Muscle of leg (tissue), 16 donors: ENCODE measurements at places on chromosomes 5 and 9. TPM values are rescaled to one million over a fixed set of nuclear protein-coding genes. Genes with fewer than 3 reads are reported as not detected.

PLEKHG4B gene
- 1.1 TPM for total RNA-seq

ADAMTSL2 gene
- 4.7 TPM for total RNA-seq

TMOD1 gene
- total RNA-seq: 46.1 TPM

SVEP1 gene
- total RNA-seq: 28.5 TPM

CDH6 gene
- 8.0 TPM for total RNA-seq

F12 gene
- 0.27 TPM for total RNA-seq

SLC44A1 gene
- 20.2 TPM for total RNA-seq

GRCh38 chr5:119275146-119275545 lies 80.7 kb upstream of the TNFAIP8 start:
- H3K27me3 ChIP-seq: no peaks in the 10 kb centered on the region
- no peak for DNase-seq
- no peaks in the 10 kb centered on the region for H3K36me3 ChIP-seq
- H3K4me1 ChIP-seq: peaks cover 13% of the 10 kb centered on the region
- H3K27ac ChIP-seq: no peak overlapping the region
- H3K4me3 ChIP-seq: no peak overlapping the region

GRCh38 chr5:149387982-149388381 lies 8.9 kb upstream of the IL17B start:
- no peaks in the 10 kb centered on the region for H3K36me3 ChIP-seq
- H3K27ac ChIP-seq: peak overlapping the region; percentile 55
- H3K4me1 ChIP-seq: peaks cover 54% of the 10 kb centered on the region
- DNase-seq: peak; percentile 44

DNA sequence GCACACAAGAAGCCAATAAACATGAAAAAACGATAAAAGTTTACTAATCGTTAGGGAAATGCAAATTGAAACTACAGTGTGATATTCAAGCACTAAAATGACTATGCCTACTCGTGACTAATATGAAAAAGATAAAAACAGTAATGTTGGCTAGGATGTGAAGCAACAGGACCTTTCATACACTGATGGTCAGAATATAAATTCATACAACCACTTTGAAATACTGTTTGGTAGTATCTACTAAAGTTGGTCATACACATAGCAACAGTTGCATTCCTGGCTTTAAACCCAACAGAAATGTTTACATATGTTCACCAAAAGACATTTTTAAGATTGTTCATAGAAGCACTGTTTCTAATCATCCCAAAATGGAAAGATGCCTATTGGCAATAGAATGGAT lies 24.3 kb downstream of the FBXO38 start:
- H3K27me3 ChIP-seq: no peaks in the 10 kb centered on the region
- no peak overlapping the region for H3K27ac ChIP-seq
- no peaks in the 10 kb centered on the region for H3K4me1 ChIP-seq

- no peak overlapping the region for H3K4me3 ChIP-seq
- DNase-seq: no peak
- H3K27me3 ChIP-seq: no peaks in the 10 kb centered on the region
- H3K36me3 ChIP-seq: no peaks in the 10 kb centered on the region
Observed at GRCh38 chr9:72422214-72422613, 57.2 kb upstream of the ZFAND5 start.

- H3K4me3 ChIP-seq: no peak overlapping the region
- no peaks in the 10 kb centered on the region for H3K27me3 ChIP-seq
- peak; percentile 63 for DNase-seq
- no peaks in the 10 kb centered on the region for H3K4me1 ChIP-seq
- H3K27ac ChIP-seq: no peak overlapping the region
Observed at GRCh38 chr9:6272229-6272598, 56.0 kb upstream of the TPD52L3 start.

- H3K4me1 ChIP-seq: no peaks in the 10 kb centered on the region
- no peak overlapping the region for H3K4me3 ChIP-seq
- H3K36me3 ChIP-seq: no peaks in the 10 kb centered on the region
- no peak for DNase-seq
- H3K27me3 ChIP-seq: peaks cover 2% of the 10 kb centered on the region
Observed at GRCh38 chr5:174356536-174356935, 311.0 kb downstream of the NSG2 start.

- H3K4me1 ChIP-seq: no peaks in the 10 kb centered on the region
- H3K27me3 ChIP-seq: no peaks in the 10 kb centered on the region
- H3K27ac ChIP-seq: no peak overlapping the region
- no peak overlapping the region for H3K4me3 ChIP-seq
- no peak for DNase-seq
Observed at GRCh38 chr5:158832096-158832685, 267.5 kb downstream of the EBF1 start.

- no peak overlapping the region for H3K4me3 ChIP-seq
- no peaks in the 10 kb centered on the region for H3K4me1 ChIP-seq
- no peak overlapping the region for H3K27ac ChIP-seq
- DNase-seq: no peak
- no peaks in the 10 kb centered on the region for H3K27me3 ChIP-seq
- H3K36me3 ChIP-seq: no peaks in the 10 kb centered on the region
Observed at GRCh38 chr5:98333921-98334320, 439.5 kb upstream of the RGMB start.

GRCh38 chr9:18379073-18379811 lies 94.7 kb upstream of the ADAMTSL1 start:
- no peaks in the 10 kb centered on the region for H3K36me3 ChIP-seq
- H3K27me3 ChIP-seq: no peaks in the 10 kb centered on the region
- no peak overlapping the region for H3K27ac ChIP-seq
- DNase-seq: no peak
- H3K4me3 ChIP-seq: no peak overlapping the region
- no peaks in the 10 kb centered on the region for H3K4me1 ChIP-seq

- no peak overlapping the region for H3K4me3 ChIP-seq
- no peaks in the 10 kb centered on the region for H3K4me1 ChIP-seq
- peak; percentile 16 for DNase-seq
Observed at GRCh38 chr5:25544652-25545249, 900.0 kb upstream of the CDH10 start.

DNA sequence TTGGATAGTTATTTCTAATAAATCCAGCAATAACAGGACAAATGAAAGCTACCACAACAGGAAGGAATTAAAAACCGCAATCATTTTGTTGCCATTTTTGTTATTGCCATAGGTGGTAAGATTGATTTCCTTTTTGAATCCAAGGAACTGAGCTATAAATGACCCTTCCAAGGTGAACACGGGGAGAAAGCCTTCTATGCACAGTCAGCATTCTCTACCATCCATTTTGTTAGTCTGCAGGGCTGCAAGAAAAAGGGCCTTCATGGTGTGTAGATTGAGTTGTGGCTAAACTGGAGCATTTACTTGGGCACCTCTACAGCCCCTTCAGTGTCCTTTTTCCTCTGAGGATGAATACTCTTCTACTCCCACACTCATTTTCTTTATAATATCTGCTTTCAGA lies 18.6 kb upstream of the REEP5 start:
- H3K27me3 ChIP-seq: no peaks in the 10 kb centered on the region
- no peak for DNase-seq
- no peak overlapping the region for H3K27ac ChIP-seq
- H3K4me3 ChIP-seq: no peak overlapping the region
- H3K4me1 ChIP-seq: no peaks in the 10 kb centered on the region

DNA sequence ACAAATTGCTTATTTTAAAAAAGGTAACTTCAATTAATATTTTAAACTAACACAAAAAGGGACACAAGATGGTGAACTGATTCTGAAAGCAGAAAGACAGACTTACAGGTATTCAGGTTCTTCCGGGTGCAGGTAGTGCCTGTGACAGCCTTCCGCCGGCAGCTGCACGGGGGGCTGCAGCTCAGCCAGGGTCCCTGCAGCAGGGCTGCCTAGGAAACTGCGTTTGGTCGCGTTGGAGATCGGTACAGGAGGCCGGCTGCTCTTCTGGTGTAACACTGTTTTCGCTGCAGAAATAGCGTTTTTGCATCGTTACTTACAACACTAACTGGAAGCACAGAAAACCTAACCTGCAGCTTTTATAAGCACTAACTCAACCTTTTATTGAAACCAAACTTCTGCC lies 80.0 kb downstream of the CAMSAP1 start:
- peaks cover 34% of the 10 kb centered on the region for H3K36me3 ChIP-seq
- peaks cover 6% of the 10 kb centered on the region for H3K4me1 ChIP-seq
- H3K27ac ChIP-seq: no peak overlapping the region

GRCh38 chr5:133253070-133253469 lies 201.3 kb downstream of the HSPA4 start:
- H3K4me1 ChIP-seq: peaks cover 65% of the 10 kb centered on the region
- DNase-seq: no peak
- H3K4me3 ChIP-seq: no peak overlapping the region
- H3K36me3 ChIP-seq: no peaks in the 10 kb centered on the region

- no peaks in the 10 kb centered on the region for H3K36me3 ChIP-seq
- H3K27me3 ChIP-seq: peaks cover 43% of the 10 kb centered on the region
- no peak for DNase-seq
- peaks cover 12% of the 10 kb centered on the region for H3K4me1 ChIP-seq
- no peak overlapping the region for H3K4me3 ChIP-seq
- H3K27ac ChIP-seq: no peak overlapping the region
Observed at GRCh38 chr5:2169850-2170760, 287.4 kb upstream of the IRX4 start.

GRCh38 chr9:134025606-134026541 lies 593 bp downstream of the BRD3OS start:
- H3K36me3 ChIP-seq: peaks cover 39% of the 10 kb centered on the region
- DNase-seq: peak; percentile 66
- H3K4me3 ChIP-seq: peak overlapping the region; percentile 64
- no peaks in the 10 kb centered on the region for H3K27me3 ChIP-seq

DNA sequence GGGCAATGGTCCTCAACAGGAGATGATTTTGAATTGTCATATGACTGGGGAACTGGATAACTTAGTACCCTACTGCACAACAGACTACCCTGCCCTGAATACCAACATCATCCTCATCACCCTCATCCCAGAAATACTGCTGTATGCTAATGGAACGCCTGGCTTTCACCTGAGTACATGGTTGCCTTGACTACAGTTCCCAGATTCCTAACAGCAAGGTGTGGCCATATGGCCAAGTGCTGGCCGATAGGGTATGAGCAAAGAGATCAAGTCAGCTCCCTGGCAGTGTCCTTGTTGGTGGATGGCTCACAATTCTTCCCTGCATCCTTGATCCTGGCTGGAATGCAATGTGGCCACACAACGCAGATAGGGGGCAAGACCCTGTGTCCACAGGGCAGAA lies 31.2 kb upstream of the IRX2 start:
- H3K4me3 ChIP-seq: no peak overlapping the region
- no peak for DNase-seq
- no peaks in the 10 kb centered on the region for H3K36me3 ChIP-seq
- no peaks in the 10 kb centered on the region for H3K4me1 ChIP-seq
- no peaks in the 10 kb centered on the region for H3K27me3 ChIP-seq
- H3K27ac ChIP-seq: no peak overlapping the region

- H3K4me3 ChIP-seq: peak within 1 kb of the TSS; percentile 76
- no peaks in the 10 kb centered on the region for H3K36me3 ChIP-seq
- DNase-seq: peak; percentile 93
- no peaks in the 10 kb centered on the region for H3K27me3 ChIP-seq
- H3K4me1 ChIP-seq: peaks cover 3% of the 10 kb centered on the region
Observed at GRCh38 chr5:103562453-103563157, at the start of gene NUDT12. NUDT12 (minus strand) TSS chr5:103562789; CDS start chr5:103560248, 2,541 bp downstream.

DNA sequence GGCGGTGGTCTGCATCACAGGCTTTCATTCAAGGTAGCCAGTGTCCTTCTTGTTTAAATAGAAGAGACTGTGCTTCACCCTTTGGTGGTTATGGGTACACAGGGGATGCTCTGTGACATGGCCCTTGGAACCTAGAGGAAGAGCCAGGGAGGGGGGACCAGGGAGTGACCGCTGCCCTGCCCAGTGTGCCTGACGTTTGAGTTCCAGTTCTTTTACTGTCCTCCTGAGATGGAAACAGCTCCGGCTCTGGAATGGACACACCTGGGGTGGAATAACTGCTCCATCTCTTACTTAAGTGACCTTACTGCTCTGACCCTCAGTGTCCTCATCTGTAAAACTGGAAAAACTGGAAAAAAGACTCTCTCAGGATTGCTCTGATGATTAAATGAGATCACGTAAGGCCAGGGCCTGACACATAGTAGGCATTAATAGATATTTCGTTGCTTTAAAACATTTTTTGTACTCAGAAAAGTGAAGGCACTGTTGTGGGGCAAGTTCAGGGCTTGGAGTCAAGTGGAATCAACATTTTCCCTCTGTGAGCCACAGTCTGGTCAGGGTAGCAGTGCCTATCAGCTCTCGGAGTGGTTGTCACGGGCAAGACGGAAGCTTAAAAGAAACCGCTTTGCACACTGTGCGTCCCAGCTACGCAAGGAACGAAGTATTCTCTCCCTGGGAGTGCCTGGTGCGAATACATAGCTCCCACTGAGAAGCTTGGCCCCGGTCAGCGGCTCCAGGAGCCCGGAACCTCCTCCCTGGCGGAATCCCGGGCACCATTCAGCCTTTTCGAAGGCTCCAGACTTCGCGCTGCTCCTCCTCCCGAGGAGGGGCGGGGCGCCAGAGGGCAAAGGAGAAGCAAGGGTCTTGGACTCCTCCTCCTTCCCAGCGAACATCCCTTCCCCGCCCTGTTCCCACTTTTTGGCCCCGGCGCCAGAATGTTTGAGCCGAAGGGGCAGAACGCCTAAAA lies 5.8 kb downstream of the POU4F3 start:
- no peaks in the 10 kb centered on the region for H3K36me3 ChIP-seq
- peaks cover 86% of the 10 kb centered on the region for H3K27me3 ChIP-seq
- peaks cover 5% of the 10 kb centered on the region for H3K4me1 ChIP-seq
- no peak for DNase-seq
- no peak overlapping the region for H3K27ac ChIP-seq
- no peak overlapping the region for H3K4me3 ChIP-seq

GRCh38 chr9:77697238-77697984 lies 49.3 kb upstream of the GNA14 start:
- no peaks in the 10 kb centered on the region for H3K36me3 ChIP-seq
- no peaks in the 10 kb centered on the region for H3K27me3 ChIP-seq
- H3K4me3 ChIP-seq: no peak overlapping the region
- DNase-seq: no peak
- no peak overlapping the region for H3K27ac ChIP-seq

DNA sequence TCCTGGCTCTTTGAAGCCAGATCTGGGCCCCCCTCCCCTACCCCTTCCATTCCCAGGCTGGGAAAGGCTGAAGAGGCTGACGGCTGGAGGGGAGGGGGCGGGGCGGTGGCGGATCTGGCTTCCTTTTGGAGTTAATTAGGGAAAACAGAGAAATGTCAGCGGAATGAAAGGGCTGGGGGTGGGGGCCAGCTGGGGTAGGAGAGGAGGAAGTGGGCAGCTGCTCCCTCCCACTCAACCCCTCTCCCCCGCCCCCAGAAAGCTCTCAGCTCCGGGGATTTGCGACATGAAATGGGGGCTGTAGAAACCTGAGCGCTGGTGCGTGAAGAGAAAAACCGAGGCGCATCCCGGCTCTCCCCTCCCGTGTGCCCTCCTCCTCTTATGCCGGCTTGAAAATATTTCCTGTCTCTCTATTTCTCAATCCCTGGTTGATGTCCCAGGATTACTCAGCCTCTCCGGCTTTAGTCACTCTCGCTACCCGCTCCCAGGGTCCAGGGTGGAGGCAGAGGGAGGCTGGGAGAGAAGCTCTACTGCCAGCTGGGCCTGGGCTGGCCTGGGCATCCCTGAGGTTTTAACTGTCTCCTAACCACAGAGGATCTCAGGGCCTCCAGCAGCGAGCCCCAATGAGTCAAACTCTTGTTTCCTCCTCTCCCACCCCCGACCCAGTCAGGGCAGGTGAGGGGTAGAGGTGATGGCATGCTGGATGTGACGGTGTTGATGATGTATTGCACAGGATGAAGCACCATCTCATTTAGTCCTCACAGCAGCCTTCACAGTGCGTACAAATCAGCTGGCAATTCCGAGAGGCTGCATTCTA lies 20.1 kb downstream of the PCDHGC5 start:
- H3K4me1 ChIP-seq: peaks cover 64% of the 10 kb centered on the region
- peak overlapping the region; percentile 94 for H3K27ac ChIP-seq
